Anterior cingulate cortex (tissue), 58 donors: ENCODE measurements at places on chromosomes 3 and 15.

GRCh38 chr3:47096959-47097358 is 67.0 kb downstream of the SETD2 start:
- DNase-seq: no peak

DNA sequence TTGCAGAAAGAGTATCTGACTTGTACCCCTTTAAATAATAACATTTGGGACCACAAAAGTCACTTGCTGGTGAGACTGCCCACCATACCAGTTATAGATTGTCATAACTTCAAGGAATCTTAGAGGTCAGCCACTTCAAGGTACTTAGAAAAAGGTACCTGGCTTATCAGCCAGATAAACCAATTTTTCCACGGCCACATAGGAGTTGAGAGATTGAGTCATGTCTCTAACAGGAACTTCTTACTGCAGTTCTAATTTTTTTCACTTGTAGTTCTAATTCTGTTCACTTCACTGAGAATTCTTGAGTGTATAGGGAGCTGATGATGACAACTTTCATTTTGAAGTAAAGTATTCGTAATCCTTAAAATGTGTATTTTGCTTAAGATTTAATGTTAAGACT is 317.1 kb upstream of the CBLB start:
- DNase-seq: no peak

DNA sequence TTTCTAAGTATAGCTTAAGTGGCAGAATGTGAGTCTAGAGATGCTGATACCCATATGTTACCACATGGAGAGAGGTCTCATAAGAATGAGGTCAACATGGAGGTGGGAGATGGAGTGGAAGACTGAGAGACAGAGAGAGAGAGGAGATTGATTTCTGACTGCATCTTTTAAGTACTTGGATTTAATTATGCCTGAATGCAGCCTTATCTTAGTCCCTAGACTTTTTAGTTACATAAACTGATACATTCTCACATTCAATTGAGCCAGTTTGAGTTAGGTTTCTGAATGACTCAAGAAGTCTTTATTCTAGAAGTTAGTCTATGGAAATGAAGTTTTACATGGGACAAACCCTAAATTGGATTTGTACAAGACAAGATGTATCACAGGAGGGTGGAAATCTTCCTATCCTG is 58.5 kb upstream of the TNFSF10 start:
- DNase-seq: no peak

GRCh38 chr15:97953748-97954147 is 6.8 kb upstream of the ARRDC4 start:
- DNase-seq: no peak

DNA sequence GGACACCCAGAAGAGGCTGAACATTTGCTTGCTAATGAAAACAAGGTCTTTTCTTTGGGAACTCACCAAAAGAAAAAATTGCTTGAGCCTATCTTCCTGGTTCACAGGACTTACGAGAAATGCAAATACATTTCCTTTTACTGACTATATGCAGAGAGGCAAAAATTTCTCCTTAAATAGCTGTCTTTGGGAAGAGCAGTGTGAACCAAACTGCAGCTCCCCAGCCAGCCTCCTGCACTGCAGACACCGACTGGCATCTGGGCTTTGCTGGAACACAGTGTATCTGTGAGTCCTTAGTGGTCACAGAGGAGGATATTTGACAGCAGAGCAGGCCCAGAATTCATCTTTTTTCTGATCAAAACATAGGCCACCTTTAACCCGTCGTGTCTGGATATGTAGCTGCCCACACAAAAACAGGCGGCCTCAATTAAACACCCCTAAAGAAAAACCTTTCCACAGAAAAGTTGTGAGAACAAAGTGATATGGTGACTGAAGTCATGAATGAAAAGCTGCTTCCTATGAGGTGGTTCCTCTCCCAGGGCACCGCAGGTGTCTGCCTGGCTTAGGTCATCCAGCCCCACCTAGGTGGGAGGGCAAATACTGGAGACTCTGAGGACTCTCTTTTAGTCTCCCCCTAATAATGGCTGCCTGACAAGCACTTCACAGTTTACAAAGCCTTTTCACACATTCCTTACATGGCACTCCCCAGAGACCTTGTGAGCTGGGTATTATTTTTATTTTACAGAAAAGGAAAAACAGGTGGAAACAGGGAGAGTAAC is 46.1 kb upstream of the TMEM158 start:
- no peak for DNase-seq
